ENCODE measurements at places on chromosomes 2 and 18. TPM values are rescaled to one million over a fixed set of nuclear protein-coding genes. Genes with fewer than 3 reads are reported as not detected.

CNRIP1 gene
- 45.6 TPM for total RNA-seq

GRCh38 chr2:100757621-100758394 is 62.1 kb upstream of the NPAS2 start:
- no peaks in the 10 kb centered on the region for H3K27me3 ChIP-seq
- H3K27ac ChIP-seq: no peak overlapping the region
- no peak for DNase-seq
- H3K4me3 ChIP-seq: no peak overlapping the region
- peaks cover 8% of the 10 kb centered on the region for H3K4me1 ChIP-seq

DNA sequence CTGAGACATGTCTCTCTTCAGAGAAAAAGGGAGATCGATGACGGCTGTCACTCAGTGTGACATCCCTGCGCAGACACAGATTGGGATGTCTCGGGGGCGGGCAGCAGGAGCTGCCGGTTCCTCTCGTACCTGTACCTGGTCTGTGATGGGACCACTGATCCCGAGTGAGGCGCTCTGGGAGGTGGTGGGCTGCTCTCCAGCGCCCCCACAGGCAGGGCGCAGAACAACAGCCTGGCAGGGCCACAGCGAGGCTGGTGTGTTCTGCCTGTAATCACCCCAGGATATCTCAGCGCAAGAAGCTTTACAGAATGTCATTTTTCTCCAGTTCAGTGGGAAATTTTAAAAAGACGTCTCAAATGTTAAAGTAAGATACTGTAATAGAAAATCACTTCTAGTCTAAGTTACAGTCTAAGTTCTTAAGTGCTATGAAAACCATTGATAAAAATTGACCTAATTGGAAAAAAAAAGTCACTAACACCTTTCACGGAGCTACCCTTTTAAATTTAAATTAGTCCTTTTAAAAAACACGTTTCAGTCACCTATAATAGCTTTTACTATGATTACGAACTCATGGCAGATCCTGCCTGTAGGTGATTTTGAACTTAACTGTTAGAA is 189.8 kb downstream of the SNTG2 start:
- no peak overlapping the region for H3K4me3 ChIP-seq
- DNase-seq: no peak
- H3K27ac ChIP-seq: no peak overlapping the region

DNA sequence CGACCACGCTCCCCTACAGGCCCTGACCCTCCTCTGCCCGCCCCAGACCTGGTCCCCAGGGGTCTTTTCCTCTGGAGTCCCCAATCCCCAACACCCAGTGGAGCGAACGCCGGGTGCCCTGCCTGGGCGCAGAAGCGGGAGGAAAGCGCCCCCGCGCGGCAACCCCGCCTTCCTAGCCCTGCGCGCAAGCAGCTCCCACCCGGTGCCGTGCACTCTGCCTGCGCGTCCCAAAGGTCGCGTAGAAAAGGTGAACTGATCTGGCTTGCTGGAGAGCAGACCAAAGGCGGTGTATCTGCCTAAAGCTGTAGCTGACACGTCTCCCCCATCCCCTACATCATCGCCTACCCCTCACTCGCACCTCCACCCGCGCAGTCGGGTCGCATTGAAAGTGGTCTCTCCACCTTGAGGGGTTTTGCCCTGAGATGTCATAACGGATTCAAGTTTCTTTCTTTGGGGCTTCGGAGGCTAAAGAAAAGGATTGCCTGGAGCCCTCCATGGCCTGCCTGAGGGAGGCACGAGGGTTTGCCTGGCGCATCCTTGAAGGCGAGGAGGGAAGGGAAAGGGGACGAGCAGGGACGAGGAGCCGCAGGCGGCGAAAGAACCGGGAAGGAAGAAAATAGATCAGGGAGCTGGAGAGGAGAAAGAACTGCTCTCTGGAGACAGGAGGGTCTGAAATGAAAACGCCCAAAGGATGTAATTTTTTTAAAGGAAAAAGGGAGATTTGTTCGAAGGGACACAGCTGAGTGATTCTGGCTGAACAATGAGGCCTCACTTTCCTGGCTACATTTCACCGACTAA is 5.8 kb downstream of the GAD1 start:
- peaks cover 9% of the 10 kb centered on the region for H3K27me3 ChIP-seq
- peak overlapping the region; percentile 67 for H3K4me3 ChIP-seq
- no peak overlapping the region for H3K27ac ChIP-seq
- no peak for DNase-seq

DNA sequence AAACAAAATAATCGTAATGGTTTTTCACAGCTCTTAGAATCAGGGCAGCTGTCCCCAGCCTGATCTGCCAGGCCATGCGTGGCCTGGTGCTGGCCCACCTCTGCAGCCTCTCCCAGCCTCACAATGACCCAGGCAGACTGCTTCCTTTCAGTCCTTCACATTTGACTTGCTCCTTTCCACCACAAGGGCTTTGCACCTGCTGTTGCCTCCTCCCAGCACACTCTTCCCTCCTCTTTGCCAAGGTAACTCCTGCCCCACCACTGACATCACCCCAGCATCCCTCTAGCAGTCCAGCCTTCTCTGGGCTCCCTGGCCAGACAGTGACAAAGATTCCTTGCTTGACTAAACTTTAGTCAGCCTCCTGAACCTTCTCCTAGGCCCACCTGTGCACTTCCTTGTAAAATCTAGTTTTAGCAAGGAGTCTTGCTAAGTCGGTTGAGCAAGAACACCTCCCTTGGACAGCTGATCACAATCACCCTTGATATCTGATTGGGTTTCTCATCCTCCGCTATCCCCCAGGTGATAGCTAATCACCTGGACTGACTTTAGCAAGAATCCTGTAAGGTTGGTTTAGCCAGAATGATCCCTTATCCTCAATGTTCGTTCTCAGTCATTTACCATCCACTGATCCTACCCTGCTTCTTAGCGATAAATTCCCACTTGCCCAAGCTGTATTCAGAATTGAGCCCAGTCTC is 16.2 kb upstream of the RAB11FIP5 start:
- DNase-seq: no peak
- H3K27me3 ChIP-seq: no peaks in the 10 kb centered on the region
- no peak overlapping the region for H3K27ac ChIP-seq
- H3K4me3 ChIP-seq: no peak overlapping the region
- H3K4me1 ChIP-seq: no peaks in the 10 kb centered on the region

DNA sequence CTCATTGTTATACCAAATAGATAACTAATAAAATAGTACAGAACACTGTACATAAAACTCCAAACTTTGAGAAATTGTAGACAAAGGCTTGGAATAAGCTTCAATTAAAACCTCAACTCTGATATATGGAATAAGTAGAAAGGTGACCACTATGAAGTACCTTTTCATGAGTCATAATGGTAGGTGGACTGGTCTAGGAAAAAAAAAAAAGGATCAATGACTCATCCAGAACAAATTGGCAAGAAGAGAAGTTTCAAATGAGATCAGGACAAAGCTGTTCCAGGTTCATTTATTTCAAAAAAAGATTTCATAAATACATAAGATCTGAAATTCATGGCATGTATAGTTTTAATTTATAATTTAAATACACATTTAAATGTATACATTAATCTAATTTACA is 769.7 kb downstream of the SUCLG1 start:
- no peak overlapping the region for H3K4me3 ChIP-seq
- no peaks in the 10 kb centered on the region for H3K27me3 ChIP-seq
- H3K4me1 ChIP-seq: no peaks in the 10 kb centered on the region

NTSR2 gene
- not detected for total RNA-seq

DNA sequence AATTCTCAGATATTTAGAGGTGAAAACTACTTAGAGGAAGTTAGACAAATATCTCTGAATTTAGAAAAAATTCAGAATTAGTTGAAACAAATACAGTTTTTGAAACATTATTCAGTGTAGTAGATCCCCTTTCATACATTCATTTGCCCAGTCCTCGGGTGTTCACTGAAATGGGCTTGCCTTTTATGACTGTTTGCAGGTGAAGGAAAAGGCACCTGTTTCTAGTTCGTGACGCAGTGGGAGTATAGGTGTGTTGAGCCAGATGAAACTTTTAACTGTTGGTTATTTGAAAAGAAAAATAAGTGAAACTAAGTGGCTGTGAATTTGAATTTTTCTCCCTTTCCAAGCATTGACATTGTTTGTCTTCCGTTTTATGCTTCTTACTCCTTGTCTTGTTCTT is 28.9 kb downstream of the TMEFF2 start:
- H3K4me1 ChIP-seq: peaks cover 5% of the 10 kb centered on the region
- H3K27ac ChIP-seq: no peak overlapping the region
- no peak overlapping the region for H3K4me3 ChIP-seq
- no peaks in the 10 kb centered on the region for H3K27me3 ChIP-seq
- no peaks in the 10 kb centered on the region for H3K36me3 ChIP-seq
- DNase-seq: no peak

SLC5A7 gene
- total RNA-seq: not detected

DNA sequence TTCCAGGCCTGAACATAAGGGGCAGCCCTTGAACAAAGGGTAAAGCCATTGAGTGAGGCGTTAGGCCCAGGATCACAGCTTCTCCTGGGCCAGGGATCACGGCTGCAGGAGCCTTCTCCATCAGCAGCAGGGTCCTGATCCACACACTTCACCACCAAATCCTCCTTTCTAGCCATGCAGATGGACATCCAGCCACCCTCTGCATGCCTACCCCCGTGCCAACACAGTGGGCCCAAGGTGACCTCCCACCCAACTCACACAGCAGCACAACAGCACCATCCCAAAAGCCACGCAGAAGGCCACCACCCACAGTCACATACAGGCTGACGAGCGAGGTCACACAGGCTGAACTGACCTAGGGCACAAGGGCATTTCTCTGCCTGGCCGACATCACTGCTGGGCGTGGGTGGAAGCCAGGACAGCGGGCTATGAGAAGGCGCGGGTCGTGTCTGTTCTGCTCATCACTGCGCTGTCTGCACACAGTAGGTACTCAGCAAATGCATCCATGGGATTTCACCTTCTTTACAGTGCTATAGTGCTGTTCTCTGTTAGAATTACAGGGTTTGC is 31.2 kb downstream of the TFCP2L1 start:
- no peak for DNase-seq
- no peak overlapping the region for H3K27ac ChIP-seq
- H3K4me1 ChIP-seq: no peaks in the 10 kb centered on the region
- no peak overlapping the region for H3K4me3 ChIP-seq
- H3K27me3 ChIP-seq: no peaks in the 10 kb centered on the region

DNA sequence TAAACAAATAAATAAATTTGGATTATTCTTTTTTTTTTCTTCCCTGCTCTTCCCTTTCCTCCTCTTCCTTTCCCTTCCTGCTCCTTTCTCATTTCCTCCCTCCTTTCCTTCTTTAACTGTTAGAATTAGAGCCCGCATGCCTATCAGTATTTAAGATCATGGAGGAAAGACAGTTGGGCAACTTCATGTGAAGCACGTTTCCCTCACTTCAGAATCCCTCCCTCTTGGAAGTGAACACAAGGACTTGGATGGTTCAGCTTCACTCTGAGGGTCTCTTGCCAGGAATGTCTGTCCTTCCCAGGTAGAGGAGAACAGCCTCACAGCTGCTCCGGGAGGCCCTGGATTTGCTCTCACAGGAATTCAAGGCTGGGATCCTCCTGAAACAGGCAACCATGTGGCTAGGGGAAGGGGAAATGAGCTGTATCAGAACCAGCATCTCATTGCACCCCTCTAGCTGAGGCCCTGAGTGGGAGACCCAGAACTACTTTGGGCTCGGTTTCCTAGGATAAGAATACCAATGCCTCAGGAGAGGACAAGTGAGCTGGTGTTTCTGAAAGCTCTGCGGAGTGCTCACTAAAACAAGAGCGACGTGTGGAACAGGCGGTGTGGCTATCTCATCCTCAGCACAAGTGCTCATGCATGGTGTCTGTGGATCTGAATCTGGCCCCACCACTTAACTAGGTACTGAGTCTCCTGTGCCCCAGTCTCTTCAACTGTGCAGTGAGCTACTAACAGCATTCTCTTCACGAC is 230.5 kb downstream of the MYCN start:
- no peak overlapping the region for H3K4me3 ChIP-seq
- no peaks in the 10 kb centered on the region for H3K36me3 ChIP-seq
- H3K27me3 ChIP-seq: no peaks in the 10 kb centered on the region
- H3K27ac ChIP-seq: no peak overlapping the region
- DNase-seq: no peak

LINC00305 gene
- not detected for total RNA-seq

DNA sequence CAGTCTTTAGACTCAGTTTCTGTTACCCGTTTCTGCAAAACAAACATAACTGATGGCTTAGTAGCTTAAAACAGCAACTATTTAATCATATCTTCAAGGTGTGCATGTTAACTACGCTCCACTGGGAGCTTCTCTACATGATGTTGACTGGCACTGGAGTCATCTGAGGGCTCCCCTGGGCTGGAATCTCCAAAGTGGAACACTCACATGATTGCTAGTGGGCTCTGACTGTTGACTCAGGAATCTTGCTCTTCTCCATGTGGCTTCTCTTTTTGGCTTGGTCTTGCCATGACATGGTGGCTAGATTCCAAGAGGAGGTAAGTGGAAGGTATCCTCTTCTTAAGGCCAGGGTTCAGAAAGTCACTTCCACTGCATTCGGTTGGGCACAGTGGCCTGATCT is 160.8 kb downstream of the PMAIP1 start:
- H3K4me3 ChIP-seq: no peak overlapping the region
- H3K27me3 ChIP-seq: no peaks in the 10 kb centered on the region
- H3K4me1 ChIP-seq: no peaks in the 10 kb centered on the region
- H3K36me3 ChIP-seq: no peaks in the 10 kb centered on the region
- no peak overlapping the region for H3K27ac ChIP-seq
- no peak for DNase-seq

GRCh38 chr2:101479328-101479727 is 4.4 kb upstream of the RFX8 start:
- H3K27ac ChIP-seq: no peak overlapping the region
- no peaks in the 10 kb centered on the region for H3K27me3 ChIP-seq
- H3K36me3 ChIP-seq: no peaks in the 10 kb centered on the region
- no peaks in the 10 kb centered on the region for H3K4me1 ChIP-seq
- H3K4me3 ChIP-seq: no peak overlapping the region

GRCh38 chr2:1949265-1949664 is 204.9 kb upstream of the PXDN start:
- H3K36me3 ChIP-seq: no peaks in the 10 kb centered on the region
- no peaks in the 10 kb centered on the region for H3K27me3 ChIP-seq
- no peak overlapping the region for H3K27ac ChIP-seq

- H3K27ac ChIP-seq: no peak overlapping the region
- H3K4me1 ChIP-seq: no peaks in the 10 kb centered on the region
- H3K4me3 ChIP-seq: no peak overlapping the region
- no peaks in the 10 kb centered on the region for H3K27me3 ChIP-seq
Measured at GRCh38 chr2:31028417-31028816, 109.8 kb downstream of the GALNT14 start.

DNA sequence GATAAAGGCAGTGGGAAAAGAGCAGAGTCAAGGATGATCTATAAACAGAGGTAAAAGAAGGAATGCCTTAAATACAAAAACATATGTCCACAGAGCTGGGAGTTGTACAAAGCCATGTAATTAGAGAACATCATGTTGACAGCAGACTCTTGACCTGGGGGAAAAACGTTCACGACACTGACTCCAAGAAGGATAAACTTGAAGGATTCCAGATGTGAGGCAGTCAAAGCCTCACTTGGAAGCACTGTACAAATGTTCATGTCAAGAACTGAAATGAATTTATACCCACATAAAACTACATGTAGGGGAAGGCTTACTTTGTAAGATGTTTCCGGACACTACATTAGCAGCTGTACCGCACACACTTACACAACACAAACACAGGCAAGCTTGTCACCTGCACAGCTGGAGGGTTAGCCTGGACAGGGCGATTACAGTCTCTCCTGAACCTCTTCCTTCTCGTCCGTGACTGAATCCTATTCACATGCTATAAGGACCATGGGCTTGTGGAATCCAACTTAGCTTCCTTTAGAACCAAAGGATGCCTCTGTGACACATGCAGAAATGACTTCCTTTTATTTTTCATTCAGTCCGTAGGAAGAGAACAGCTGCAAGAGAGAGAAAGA is 88.6 kb downstream of the SH3YL1 start:
- H3K27ac ChIP-seq: no peak overlapping the region
- no peaks in the 10 kb centered on the region for H3K27me3 ChIP-seq
- no peak for DNase-seq
- no peaks in the 10 kb centered on the region for H3K4me1 ChIP-seq

LIPG gene
- total RNA-seq: 30.5 TPM

IL1F10 gene
- total RNA-seq: not detected
